ENCODE measurements at places on chromosomes 3 and 15.

DNA sequence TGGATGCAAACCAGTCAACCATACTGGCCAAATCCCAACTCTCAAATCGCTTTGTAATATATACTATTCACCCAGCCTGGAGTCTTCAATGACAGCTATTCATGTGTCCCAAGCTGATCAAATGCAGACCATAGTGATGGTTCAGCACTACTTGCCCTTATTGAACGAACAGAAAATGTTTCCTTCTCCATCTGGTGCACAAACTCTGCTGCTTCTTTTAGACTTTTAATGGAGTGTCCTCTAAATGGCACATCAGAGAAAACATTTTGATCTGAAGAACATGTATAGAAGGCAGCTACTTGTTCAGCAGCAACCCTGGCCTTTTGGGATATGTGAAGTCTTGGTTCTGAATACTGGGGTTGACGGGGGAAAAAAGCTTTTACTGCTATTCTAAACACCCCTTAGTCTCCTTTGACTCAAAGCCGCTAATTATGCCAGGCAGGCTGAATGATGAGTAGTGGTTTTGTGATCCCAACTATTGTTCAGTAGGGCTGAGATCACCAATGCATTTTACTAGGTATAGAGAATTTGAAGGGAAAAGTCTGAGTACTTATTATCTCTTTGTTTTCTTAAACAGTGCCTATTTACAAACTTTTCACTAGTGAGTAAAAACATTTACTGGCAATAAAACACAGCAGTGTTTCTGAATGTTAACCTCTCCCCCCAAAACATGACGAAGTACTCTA lies 781.2 kb downstream of the ROBO1 start:
- DNase-seq, result no peak

DNA sequence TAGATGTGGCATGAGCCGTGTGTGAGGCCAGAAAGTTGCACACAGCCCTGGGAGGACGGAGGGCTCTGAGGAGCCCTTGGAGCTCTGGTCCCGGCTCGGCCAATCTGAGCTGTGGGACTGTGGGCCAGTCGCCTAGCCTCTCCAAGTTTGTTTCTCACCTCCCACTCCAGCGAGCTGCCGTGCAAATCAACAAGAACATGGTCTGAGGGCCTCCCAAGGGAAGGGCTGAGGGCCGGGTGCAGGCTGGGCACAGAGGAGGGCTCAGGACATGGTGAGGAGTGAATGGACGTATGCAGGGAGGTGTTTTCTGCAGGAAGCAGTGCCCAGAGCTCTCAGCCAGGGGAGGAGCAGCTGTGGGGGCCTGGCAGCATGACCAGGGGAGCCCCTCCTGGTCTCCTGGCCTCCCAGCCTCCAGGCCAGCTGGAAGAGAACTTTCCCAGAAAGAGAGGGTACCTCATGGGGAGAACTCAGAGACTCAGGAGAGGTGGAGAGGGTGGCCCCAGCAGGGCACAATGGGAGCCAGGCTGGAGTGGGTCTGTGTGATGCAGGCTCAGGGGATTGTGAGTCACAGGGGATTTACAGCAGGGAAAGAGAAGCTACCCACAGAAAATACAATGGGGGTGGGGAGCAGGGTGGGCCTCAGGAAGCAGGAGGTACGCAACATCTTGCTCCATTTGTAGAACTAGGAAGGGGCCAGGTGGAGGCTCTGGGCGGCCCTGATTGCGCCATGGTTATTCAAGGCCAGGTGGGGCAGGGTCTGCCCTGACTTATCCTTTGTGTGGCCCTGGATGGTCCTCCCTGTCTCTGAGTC lies 24.8 kb downstream of the PSTPIP1 start:
- DNase-seq, result no peak

GRCh38 chr15:73258271-73259108 lies 110.3 kb downstream of the HCN4 start:
- no peak for DNase-seq

GRCh38 chr3:128094295-128095151 lies 29.1 kb downstream of the RUVBL1 start:
- no peak for DNase-seq

DNA sequence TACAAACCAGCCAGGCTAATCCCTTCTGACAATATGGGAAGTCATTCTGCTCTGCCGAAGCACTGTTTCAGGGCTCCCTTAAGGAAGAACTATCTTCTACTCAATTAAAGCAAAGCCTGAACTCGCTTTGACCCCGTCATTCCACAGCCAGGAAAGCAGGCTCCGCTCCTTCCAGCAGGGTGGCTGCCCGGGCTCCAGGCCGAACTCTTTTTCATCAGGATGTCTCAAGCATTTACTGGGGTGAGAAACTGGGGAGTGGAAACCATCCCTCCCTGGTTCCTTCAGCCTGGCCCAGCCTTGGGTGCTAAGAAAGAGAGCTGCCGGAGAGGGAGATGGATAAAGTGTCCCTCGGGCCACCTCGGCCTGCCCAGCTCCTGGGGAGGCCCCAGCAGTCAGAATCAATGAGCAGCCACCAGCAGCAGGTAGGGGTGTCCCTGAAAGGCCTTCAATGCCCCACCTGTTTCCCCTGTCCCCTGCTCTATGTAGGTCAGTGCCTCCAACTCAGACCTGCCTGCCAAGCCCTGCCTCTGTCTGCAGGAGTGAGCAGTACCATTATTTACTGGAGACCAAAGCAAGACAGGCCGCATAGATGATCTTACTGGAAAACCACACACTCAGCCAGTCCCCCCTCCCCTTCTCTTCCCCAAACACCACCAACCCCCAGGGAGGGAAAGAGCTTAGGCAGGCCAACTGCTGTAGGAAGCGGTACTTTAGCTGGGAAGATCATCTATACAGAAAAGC lies 225.6 kb upstream of the TLE3 start:
- no peak for DNase-seq

- DNase-seq, result no peak
Observed at GRCh38 chr3:11818033-11818432, 28.7 kb downstream of the TAMM41 start.

- DNase-seq, result no peak
Observed at GRCh38 chr15:74817370-74817737, 4.7 kb downstream of the LMAN1L start.

DNA sequence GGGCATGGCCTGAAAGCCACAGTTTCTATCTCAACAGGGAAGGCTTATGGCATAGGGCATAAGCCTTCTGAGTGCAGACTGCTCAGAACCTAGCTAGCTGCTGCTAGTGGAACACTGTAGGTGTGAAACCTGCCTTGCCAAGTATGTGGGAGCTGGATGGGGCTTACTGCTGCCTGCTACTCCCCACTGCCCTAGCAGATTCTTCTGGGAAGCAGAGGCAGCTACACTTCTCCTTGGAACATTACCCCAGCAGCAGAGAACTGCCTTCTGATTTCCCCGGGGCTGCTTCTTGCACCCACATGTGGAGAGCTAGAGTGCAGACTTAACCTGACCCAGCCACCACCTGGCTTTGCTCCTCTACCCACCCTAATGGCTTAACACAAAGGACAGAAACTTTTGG lies 215.7 kb downstream of the POLQ start:
- no peak for DNase-seq

DNA sequence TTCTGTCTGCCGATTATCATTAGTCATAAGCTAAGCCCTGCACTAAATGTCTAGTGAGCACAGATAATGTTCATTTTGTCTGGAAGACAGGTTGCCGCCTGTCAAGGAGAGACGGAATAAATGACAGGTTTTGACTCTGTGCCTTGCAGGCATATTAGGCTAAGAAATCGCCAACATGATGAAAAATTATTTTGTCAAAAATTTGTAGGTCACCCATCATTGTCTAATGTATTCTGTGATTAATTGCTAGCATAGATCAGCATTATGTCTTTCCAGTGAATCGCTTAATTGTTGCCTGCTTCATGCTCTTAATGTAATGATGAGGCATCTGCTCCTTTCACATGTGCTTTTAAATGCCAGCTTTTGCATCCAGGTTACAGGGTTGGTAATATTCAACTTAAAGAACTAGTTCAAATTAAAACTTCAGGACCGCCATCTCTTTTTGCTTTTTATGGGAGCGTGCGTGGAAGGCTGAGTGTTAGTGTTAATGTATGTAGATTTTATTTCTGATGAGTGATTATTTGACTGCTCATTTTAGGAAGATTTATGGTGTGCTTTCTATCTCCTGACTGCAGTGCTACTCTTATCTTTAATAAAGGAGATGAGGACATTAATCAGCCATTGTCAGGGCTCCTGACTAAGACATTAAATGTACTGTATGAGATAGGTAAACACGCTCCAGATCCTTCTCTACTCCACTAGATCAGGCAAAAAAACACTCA lies 120.8 kb upstream of the MEIS2 start:
- DNase-seq, result no peak

DNA sequence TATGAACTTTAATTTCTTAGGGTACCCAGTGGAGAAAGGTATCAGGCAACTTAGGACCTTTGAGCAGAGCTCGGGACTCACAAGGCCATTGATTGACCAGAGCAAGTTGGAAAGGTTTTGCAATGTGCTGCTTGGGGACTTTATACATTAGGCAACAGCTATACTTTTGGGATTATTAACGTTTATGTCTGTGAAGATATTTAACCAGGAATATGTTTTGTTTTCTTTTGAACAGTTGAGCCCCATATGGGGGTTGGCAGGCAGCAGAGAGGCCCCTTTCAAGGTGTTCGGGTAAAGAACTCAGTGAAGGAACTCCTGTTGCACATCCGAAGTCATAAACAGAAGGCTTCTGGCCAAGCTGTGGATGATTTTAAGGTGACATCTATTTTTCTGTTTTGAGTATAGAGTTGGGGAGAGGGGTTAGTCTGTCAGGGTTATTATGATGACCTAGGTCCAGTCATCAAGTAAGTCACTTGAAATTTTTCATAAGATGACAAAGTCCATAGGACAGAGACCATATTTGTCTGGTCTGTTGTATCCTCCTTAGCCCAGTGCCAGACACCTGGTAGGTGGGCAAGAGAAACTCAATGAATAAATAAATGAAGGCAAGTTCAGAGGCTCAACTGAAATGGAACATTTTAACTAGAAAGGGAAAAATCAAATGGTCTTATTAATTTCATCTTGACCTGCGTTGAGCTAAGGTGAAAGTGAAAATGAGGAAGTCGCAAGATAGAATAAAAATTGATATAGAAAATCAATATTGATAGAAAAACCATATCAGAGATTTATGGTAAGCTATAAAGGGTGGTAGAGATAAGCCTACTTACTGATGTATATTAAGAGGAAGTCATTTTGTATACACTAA lies 2.8 kb downstream of the NFKBIZ start:
- DNase-seq, result no peak

GRCh38 chr15:46677491-46677890 lies 1039.8 kb upstream of the SEMA6D start:
- DNase-seq, result no peak

DNA sequence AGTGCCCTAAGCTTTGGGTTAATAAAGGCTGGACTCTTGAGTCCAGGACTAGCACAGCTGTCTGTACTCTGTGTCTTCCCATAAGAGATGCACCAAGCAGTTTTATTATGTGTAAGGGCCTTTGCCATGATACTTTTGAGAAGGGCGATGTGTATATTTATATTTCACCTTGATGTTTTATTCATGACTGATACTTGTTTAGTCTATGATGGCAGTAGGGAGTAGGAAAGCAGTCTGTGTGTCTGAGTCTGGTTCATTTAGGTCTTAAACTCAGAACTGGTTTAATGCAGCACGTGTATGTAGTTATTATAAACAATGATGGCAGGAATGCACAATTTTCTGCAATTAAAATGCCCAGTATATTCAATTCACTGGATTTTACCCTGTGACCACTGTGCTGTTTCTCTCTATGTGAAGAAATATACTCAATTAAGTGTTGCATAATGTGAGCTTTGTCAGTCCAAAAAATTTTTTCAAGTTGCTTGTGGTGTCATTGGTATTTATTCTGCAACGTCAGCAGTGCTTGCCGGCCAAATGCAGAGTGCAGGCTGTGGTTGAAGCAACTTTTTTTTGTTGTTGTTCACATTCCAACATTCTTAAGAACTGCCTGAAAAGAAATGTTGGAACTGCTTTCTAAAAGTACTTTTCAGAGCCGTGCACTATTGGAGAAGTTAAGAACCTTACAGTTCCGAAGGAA lies 423.7 kb upstream of the SEMA6D start:
- no peak for DNase-seq

DNA sequence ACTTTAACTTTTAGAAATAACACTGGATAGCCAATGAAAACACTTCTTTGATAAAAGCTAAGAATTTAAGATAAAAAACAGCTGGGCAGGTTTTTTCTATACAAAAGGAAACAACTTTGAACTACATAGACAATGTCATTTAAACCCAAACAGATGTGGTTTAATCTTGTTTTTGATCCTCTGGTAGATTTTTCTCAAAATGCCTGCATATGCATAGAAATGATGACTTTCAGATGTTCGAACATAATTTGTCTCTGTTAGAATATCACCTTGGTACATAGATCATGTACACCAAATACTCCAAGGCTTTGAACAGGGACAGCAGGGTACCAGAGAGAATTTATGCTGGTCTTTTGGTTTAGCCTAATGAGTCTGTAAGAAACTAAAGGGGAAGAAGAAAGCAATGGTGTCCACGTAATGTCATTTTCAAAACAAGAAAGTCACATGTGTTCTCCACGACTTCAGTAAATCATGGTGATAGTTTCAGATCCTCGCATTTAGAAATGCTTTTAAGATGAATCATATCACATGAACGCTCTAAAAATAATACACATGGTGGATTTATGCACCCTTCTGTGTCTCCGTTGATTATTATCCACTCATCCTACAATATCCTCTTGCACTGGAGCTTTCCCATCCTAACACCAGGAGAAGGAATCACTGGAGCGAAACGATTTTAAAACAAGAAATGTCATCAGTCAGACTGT lies 160.1 kb upstream of the PDZRN3 start:
- no peak for DNase-seq

- no peak for DNase-seq
Observed at GRCh38 chr3:52532517-52532837, 1.2 kb downstream of the NT5DC2 start.

GRCh38 chr15:81337713-81338157 lies 13.8 kb upstream of the STARD5 start:
- DNase-seq, result no peak

GRCh38 chr3:64392001-64392400 lies 166.7 kb upstream of the PRICKLE2 start:
- no peak for DNase-seq

DNA sequence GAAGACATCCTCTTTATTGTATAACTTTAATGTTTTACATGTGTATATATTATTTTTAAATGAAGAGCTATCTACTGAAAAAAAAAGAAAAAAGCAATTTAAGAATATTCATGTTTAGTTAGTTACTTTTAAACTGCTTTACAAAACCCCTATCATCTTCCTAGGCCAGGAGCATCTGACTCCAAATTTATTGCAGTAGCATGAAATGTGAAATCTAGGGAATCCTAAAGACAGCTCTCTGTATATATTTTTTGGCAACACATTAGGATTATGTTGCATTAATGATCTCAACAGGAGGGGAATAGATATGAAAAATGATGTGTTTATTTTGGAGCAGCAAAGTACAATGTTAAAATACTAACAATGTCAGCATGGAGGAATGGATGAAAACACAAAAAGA lies 158.3 kb downstream of the CNTN3 start:
- DNase-seq, result no peak

DNA sequence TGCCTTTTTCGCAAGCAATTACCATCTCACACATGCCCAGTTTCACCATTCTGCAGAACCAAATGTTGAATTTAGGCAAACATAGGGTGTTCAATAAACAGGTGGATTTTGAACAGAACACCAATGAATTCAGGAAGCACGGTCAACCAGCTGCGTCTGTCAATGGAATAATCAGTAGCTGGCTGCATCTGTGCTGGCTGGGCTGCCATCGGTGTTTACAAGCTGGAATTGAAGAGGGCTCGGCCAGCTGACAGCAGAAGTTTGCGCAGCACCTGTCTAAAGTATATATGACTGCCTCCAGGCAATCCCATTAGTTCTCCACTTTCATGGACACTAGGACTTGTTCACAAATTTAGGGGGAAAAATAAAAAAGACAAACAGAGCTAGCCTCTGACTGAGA lies 996.4 kb upstream of the CFAP20DC start:
- no peak for DNase-seq

- no peak for DNase-seq
Observed at GRCh38 chr15:81097116-81097889, 36.8 kb upstream of the CFAP161 start.
